Karpas-422 (cell line): ENCODE measurements at places on chromosomes 4 and X. TPM values are rescaled to one million over a fixed set of nuclear protein-coding genes. Genes with fewer than 3 reads are reported as not detected.
A peak's percentile ranks its signal among the peaks of the same experiment; 100 is the strongest.

- no peak overlapping the region for H3K27ac ChIP-seq
- H3K36me3 ChIP-seq, result no peaks in the 10 kb centered on the region
- no peaks in the 10 kb centered on the region for H3K4me1 ChIP-seq
Observed at GRCh38 chr4:94680176-94680862, 77.4 kb upstream of the BMPR1B start.

DNA sequence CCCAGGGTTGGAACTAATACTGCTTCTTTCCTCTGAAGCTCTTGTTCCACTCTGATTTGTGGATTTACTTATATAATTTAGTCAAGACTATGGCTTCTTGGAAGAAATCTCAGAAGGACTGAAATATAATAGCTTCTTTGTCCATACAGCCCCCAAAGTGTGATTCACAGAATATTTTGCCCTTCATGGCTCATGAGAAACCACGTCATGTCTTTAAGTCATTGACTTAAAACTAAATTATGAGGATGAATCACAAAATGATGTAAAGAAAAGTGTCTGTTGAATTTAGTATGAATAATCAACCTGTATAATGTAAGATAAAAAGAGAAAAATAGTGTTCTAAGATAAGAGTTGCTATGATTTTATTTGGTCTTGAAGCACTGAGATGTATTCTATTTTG is 43.3 kb upstream of the AGA start:
- DNase-seq, result no peak
- no peaks in the 10 kb centered on the region for H3K36me3 ChIP-seq

DNA sequence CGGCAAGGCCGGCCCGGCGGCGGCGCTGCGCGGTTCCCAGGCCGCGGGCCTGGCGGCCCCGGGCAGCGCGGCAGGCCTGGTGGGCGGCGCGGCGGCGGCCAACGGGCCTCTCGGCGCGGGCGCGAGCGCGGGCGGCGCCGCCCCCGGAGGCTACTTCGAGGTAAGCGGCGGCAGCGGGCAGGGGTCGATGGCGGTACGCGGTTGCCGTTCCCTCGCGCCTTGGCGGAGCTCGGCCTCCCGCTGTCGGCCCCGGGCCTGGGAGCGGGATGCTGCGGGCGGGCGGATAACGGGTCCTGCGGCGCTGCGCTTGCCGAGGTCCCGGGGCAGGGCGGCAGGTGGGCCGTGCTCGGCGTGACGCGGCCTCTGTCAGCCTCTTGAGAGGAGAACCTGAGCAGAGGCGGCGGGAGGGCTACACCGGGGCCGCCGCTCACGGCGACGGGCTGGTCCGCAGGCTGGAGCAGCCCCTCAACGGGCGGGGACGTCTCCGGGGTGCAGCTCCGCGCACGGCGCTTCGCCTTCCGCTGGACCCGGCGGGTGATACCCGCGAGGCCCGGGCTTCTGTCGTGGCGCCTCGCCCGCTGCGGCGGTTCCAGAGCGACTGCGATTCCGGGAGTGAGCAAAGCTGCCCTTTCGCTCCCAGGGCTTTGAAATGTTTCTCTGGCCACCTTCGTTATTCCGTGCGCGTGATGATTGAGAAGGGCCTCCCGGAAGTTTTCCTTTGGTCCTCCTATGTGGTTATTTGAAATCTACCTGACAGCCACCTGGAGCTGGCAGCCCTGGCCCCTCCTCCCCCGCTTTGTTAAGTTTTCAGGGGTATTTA is 774 bp downstream of the FAM193A start:
- peak overlapping the region; percentile 57 for H3K27ac ChIP-seq
- H3K27me3 ChIP-seq, result no peaks in the 10 kb centered on the region
- H3K4me3 ChIP-seq, result peak overlapping the region; percentile 75
- peak; percentile 75 for DNase-seq

DNA sequence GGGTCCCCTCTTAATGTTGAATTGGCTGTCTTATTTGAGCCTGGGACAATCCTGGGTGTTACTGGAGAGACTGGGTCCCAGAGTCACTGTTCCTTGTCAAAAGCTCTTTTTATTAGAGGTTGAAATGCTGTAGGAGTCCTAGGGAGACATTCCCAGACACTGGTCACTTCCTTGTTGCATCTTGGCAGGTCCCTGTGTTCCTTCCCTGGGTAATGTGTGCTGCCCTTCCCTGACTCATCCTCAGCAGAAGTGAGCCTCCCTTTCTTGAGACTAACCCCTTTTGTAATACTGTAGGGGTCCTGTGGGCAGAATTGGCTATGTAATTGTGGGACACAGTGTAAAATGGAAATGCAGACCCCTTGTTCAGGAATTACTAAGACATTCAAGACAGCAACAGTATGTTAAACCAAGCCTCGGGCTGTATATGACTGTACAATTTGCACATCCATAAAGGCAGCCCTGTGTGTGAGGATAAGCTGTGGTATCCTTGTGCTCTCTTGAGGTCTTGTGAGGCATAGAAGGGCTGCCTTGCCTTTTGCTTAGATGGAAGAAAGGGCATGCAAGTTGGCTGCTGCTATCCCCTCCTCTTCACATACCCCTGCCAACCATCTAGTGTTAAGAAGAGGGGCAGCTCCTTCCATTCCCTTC is 53.5 kb downstream of the DCLK2 start:
- H3K36me3 ChIP-seq, result no peaks in the 10 kb centered on the region
- no peak overlapping the region for H3K27ac ChIP-seq
- no peaks in the 10 kb centered on the region for H3K27me3 ChIP-seq
- H3K4me3 ChIP-seq, result no peak overlapping the region
- peaks cover 14% of the 10 kb centered on the region for H3K4me1 ChIP-seq
- no peak for DNase-seq

The SSX5 gene
- total RNA-seq, result not detected in 2 replicates

The PCYT1B gene
- total RNA-seq, result 0.04 and 0.18 TPM in 2 replicates

DNA sequence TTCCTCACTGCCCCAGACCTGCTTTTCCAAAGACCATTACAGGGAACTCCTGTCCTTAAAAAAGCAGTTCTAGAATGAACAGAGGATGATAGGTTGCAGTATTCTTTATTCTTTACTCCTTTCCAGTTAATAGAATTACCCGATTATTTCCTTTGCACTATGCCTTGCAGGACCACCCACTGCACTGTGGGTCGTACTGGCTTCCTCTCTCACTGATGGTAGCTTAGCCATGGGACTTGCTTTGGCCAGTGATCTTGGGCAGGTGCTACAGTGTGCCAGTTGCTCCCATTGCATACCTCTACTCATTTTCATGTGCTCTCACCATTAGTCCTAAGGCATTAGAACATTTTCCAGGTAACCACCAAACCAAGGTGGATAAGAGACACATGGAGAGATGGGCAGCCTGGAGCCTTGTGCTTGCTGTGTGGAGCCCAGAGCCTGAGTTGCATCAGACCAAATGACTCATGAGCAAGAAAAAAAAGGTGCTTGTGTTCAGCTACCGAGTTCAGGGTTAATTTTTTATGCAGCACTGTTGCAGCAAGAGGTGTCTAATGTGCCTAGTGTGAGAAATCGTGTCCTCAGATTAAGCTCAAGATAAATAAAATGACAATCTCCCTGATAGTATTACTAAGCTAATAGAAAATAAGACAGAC is 7.6 kb upstream of the UNC5C start:
- no peak overlapping the region for H3K27ac ChIP-seq
- no peaks in the 10 kb centered on the region for H3K36me3 ChIP-seq
- no peak for DNase-seq
- no peak overlapping the region for H3K4me3 ChIP-seq
- no peaks in the 10 kb centered on the region for H3K4me1 ChIP-seq

The NDP gene
- not detected in 2 replicates for total RNA-seq
